Suppressor macrophage treated with lipopolysaccharide for 1 hour (primary cell): ENCODE measurements at places on chromosomes 12 and 14.
A peak's percentile ranks its signal among the peaks of the same experiment; 100 is the strongest.

DNA sequence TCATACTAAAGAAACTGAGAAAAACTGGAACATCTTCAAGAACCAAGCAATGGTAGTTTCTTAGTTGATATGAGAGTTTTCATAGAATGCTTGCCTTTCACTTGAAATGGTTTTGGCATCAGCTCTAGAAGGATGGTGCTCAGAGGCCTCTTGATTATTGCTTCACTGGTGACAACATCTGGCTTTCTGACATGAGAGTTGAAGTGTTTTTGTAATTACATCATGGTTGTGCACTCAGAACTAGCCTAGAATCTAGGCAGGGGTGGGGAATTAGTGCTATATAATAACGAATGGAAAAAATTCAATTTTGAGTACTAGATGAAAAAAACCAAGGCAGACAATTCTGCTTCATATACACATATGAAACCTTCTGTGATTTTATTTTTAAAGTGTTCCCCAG, 172.8 kb upstream of the LMNTD1 start:
- DNase-seq: no peak

GRCh38 chr12:88035271-88035906, 6.2 kb upstream of the C12orf50 start:
- peak; percentile 93 for DNase-seq

DNA sequence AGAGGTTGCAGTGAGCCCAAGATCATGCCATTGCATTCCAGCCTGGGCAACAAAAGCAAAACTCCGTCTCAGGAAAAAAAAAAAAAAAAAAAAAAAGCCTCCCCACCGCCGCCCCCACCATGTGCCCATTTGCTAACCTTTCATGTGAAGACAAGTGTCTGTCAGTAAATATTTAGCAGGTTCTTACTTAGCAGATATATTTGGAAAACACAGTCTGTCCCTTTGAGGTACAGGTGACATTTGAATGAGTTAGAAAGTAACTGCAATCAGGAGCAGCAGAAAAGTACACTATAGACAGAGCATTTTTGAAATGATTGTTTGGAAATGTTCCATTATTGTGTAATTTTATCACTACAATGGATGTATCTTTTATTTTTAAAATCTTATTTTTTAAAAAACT, 119.7 kb downstream of the FGD4 start:
- DNase-seq: no peak

- DNase-seq: no peak
These were observed 70.9 kb upstream of the RERGL start for GRCh38 chr12:18160901-18161300.

DNA sequence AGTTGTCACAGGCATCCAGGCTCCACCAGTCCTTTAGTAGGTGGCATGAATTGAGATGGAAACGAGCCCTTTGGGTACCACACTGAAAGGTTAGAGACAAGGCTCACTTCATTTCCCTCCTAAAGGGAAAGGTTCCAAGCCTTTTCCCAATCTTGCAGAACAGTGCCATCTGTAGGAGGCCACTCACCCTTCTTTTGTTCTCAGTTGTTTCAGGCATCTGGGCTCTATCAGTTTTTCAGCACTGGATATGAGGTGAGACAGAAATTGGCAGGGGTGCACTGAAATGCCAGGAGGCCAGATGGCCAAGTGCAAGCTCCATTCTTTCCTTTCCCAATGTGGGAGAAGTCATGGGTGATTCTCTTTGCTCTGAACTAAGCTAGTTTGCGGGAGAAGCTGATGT, 15.2 kb downstream of the FBXO33 start:
- DNase-seq: no peak

DNA sequence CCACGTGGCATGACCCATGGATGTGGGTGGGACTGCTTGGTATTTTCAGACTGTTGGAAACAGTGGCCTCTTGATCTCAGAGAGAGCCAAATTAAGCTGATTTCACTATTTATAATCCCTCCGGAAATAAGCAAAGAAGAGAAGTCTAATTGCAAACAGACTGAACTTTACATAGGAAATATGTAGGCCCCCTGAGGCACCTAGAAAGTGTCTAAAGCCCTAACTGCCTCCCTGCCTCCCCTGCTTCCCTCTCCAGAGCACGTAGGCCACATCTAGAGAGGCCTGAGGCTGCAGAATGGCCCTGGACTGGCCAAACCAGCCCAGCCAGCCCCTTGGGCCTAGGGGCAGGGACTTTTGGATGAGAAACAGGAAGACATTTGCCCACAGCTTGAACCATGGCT, 123.8 kb downstream of the ZFP36L1 start:
- peak; percentile 51 for DNase-seq

DNA sequence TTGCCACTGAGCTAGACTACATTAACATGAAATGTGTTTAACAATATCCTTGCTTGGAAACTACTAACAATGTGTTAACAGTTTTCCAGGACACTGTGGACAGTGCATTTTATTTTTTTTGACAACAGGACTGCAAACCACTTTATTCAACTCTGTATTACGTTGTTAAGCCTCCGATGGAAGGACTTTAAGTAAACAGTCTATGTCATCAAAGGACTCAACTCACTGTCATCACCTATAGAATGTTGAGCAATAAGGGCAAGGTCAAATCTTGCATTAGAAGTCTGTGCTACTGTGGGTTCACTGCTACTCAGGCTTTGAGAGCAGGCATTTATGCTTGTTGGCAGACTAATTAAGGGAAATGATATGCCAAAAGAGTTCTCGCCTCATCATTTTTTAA, 483.7 kb downstream of the FLRT2 start:
- DNase-seq: no peak

- peak; percentile 78 for DNase-seq
These were observed 768 bp downstream of the PTPN11 start for GRCh38 chr12:112419297-112420133.

DNA sequence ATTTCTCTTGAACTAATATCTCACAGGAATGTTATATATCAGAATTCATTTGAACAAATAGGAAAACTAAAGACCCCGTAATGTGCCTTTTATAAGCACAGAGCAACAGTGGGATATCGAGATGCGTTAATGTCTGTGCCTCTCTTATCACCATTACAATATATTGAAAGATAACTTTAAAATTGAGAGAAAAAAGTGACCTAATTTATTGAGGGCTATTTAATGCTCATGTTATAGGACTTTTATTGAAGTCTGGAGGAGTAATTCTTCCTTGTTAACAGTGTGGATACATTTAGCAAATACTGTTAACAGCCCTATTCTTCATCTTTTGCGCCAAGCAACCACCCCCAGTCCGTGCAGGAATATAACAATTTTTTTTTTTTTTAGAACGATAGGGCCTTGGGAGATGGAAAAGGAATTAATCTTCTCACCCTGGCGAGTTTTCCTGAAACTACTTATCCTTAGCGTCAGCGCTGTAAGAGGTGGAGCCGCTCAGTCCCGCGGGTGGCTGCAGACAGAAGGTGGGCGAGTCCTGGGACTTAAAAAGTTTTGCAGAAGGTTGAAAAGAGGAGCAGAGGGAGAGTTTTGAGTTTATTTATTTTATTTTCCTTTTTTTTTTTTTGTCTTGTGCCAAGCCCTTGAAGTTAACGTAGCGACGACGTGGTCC, 11.0 kb downstream of the FOXG1 start:
- no peak for DNase-seq

DNA sequence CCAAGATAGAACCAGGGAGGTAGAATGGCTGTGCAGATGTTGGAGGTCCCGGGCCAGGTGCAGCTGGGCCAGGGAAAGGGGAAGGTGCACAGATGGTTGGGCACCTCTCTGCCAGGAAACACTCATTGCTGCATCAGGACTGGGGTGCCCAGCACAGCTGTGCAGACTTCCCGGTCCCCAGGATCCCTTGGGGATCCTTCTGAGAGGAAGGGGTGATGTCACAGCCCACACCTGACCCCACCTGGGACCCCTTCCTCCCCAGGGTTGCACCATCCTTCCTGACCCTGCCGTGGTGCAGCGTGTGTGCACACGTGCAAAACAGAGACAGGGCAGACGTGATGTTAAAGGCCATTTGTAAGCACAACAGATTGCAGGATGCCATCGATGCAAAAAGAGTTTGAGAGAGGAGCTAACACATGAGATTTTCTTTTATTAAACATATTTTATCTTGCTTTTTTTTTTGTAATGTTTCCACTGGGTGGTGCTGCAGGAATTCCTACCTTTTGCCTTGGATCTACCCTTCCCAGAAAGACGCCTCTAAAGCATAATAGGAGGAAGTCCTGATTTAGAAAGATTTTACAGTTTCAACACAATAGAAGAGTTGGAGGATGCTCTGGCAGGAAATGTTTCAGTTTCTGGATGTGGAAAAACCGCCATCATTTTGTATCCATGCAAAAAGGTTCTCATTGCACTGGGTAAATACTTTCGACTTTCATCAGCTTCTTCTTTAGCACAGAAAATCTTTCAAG, 14.8 kb downstream of the ELK3 start:
- DNase-seq: no peak

GRCh38 chr12:2052826-2053678, at the start of gene CACNA1C:
Gene CACNA1C, plus strand, starts transcription at chr12:2052987. Its CDS starts 576 bp downstream, at chr12:2053563.
- no peak for DNase-seq
